ENCODE measurements at places on chromosomes 12 and 14.

GRCh38 chr14:76280221-76280620 is 95.7 kb upstream of the ESRRB start:
- DNase-seq, result no peak

- DNase-seq, result no peak
Measured at GRCh38 chr14:104821971-104822608, 21.2 kb downstream of the ZBTB42 start.

DNA sequence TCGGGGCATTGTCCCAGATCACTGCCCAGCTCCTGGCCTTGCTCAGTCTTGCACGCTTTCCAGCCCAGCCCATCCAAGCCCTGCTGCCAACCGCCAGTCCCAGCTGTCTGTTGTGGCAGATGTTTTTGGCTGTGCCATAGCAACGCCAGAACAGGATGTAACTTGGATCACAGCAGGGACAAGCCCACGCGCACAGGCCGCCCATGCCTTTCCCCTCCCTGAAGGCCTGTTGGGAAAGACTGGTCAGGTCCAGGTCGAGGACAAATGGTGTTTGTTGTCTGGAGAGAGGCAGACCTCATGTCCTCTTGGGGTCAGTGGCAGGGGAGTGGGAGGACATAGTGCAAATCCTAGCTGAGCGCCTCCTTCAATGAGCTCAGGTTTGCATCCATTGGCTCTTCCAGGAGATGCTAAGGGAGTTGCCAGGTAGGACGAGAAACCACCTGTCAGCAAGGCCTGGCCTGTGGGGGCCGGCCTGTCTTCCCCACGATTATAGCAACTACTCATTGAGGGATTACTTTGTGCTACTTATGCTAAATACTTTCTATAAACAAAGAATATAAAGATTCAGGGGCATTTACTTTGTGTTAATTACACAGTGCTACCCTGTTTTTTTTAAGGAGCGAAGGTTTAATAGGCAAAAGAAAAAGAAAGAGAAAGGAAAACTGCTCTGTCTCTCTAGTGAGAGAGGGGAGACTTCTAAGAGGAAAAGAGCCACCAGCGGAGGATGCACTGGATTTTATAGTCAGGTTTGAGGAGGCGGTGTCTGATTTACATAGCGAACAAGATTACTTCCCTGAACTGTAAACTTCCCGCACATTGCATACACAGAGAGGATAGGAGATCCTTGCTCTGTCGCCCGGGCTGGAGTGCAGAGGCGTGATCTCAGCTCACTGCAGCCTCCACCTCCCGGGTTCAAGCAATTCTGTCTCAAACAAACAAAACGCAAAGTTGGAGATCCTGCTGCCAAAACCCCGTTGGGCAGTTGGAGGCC is 42.8 kb upstream of the CORO1C start:
- no peak for DNase-seq

- DNase-seq, result no peak
Measured at GRCh38 chr14:36751106-36751505, 89.4 kb downstream of the PAX9 start.

GRCh38 chr12:24845615-24846014 is 103.3 kb downstream of the BCAT1 start:
- no peak for DNase-seq

- DNase-seq, result no peak
Measured at GRCh38 chr12:88247241-88247643, 105.1 kb downstream of the TMTC3 start.

GRCh38 chr14:35331605-35332516 is 39.7 kb downstream of the PSMA6 start:
- DNase-seq, result no peak

GRCh38 chr14:93135399-93135798 is 19.7 kb upstream of the ITPK1 start:
- no peak for DNase-seq

DNA sequence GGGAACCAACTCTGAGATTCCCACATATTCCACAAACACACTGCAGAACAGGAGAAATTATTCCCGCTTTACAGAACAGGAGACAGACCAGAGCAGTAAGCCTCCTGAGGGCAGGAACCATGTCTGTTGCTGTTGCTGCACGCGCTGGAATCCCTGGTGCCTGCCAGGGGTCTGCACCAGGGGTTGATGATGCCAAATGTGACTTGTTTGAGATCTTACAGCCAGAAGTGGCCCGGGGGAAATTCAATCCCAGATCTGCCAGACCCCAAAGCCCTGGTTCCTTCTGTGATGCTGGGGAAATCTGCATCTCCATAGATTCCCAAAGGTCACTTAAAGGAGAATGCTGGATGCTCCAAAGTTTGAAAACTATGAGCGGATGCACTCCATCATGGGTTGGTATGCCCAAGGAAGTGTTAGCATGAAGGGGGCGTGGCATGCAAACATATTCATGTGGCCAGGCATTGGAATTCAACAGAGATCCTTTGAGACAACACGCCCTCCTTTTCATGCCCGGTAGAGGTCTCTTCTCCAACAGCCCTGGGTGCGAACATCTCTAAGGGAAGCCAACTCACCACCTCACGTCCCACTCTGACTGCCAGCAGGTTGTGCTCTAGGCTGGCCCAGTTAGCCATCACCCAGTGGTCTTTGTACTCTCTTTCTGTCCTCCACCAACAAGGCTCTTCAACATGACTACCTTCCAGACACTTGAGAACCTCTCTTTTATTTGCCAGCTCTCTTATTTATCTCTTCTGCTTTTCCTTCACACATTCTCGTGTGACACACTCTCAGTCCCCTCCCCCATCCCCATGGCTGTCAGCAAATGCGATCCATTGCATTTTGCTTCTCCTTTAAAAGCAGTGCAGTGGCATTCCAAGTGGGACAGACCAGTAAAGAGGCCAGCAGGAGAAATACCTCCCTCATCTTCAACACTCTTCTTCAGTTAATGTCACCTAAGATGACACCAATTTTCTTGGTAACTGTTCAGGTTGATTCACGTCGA is 131.3 kb downstream of the ZFP36L1 start:
- no peak for DNase-seq

DNA sequence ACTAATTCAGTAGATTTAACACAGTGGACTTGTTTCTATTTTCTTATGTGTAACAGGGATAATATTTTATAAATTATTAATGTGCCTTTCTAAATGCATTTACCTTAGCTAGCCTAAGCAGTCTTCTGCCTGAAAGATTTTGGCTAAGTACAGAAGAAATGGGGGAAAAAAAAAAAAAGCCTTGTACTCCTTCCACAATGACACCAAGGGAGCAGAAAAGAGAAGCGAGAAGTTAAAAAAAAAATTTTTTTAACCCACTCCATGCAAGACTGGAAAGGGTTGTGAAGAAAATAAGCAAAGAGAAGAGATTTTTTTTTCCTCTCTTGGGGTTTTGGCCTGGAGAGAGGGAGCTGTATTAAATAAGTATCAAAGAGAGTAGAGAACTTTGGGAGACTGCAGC is 28.7 kb downstream of the NELL2 start:
- no peak for DNase-seq

GRCh38 chr12:58924652-58925051 is 4.3 kb upstream of the LRIG3 start:
- no peak for DNase-seq

GRCh38 chr12:78143717-78144116 is 313.0 kb downstream of the NAV3 start:
- no peak for DNase-seq

DNA sequence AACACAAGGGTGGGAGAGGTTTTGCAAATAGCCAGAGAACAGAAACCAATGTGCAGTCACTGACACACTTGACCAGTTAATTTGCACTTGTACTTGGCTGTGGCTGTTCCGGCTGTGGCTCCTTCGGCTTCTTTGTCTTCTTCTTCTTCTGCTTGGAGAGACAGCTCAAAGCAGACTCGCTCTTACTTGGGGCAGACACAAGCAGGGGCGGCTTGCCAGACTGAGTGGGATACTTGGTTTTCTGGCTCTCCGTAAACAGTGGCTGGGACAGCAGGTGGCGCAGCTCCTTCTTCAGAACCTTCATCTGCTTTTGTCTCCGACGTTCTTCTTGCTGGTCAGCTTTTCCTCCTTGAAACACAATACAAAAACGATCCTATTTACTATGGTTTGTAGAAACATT is 25.0 kb downstream of the OTUB2 start:
- no peak for DNase-seq

- DNase-seq, result no peak
Measured at GRCh38 chr12:84919271-84919670, 6.7 kb upstream of the SLC6A15 start.

DNA sequence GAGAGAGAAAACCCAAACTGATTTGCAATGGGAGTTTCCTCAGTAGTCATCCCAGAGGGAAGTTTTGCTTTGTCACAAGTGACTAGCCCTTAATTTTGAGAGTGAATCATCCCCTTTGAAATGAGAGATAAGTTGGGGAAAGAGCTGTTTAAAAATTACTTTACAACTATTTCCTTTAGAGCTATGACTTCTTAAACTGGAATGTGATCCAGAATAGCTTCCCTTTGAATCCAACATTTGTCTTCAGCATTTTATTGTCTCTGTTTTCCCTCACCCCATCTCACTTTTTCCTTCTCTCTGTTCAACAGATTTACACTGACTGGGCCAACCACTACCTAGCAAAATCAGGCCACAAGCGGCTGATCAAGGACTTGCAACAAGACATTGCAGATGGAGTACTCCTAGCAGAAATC is 109.3 kb downstream of the NAV3 start:
- no peak for DNase-seq

DNA sequence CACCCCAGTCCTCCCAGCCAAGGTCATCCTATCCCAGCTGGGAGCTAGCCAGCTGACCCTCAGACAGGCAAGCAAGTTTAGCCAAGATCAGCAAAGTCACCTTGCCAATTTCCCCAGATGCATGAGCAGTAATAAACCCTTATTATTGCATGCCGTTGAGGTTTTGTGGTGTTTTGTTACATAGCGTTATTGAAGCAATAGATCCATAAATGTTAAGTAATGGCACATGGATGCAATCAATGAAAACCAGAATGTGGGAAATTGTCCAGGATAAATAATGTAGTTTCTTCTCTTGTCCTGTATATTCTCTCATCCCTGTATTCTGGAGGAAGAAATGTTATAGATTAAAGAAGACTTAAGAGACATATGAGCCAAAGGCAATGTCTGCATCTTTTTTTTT is 18.0 kb upstream of the TMEM260 start:
- DNase-seq, result no peak

DNA sequence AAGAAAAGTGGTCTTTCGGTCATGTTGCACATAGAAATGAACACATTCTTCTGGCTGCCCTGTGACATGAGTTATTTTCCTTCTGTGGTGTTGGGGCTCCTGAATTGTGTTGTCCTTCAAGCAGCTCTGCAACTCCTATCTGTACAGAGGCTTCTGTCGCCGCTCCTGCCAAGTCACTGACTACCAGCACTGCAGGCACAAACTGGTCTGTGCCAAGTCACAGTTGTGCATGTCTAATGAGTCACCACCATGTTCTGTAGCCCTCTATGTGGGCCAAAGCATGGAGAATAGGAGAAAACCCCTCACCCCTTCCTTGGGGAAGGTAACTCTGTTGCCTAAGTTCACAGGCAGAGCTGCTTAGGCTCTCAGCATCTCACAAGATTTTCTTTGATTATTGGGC is 283.3 kb downstream of the RPL10L start:
- DNase-seq, result no peak

DNA sequence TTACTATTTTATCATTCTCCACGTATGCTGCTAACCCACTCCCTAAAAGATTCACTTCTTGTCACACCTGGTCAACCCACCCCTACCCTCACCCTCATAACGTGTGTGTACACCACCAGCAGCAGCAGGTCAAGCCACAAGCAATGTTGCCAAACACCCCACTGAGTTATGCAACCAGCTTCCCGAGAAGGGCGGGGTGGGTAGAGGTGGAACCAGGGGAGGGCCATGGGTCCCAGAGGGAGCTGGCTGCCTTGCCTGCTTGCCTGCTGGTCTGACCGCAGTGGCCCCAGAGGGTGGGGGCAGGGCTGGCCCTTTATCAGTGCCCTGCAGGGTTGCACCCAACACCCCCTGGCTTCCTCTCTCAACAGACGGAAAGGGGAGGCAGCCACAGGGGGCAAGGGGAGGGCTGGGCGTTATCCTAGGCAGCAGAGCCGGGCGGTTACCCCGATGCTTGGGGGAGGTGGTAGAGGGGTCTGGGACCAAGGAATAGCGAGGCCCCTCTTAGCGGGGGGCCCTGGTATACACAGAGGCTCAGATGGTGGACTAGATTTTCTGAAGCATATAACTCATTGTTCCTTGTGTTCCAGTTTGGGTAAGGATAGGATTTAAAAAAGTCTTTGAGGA is 3.5 kb upstream of the NFE2 start:
- no peak for DNase-seq

DNA sequence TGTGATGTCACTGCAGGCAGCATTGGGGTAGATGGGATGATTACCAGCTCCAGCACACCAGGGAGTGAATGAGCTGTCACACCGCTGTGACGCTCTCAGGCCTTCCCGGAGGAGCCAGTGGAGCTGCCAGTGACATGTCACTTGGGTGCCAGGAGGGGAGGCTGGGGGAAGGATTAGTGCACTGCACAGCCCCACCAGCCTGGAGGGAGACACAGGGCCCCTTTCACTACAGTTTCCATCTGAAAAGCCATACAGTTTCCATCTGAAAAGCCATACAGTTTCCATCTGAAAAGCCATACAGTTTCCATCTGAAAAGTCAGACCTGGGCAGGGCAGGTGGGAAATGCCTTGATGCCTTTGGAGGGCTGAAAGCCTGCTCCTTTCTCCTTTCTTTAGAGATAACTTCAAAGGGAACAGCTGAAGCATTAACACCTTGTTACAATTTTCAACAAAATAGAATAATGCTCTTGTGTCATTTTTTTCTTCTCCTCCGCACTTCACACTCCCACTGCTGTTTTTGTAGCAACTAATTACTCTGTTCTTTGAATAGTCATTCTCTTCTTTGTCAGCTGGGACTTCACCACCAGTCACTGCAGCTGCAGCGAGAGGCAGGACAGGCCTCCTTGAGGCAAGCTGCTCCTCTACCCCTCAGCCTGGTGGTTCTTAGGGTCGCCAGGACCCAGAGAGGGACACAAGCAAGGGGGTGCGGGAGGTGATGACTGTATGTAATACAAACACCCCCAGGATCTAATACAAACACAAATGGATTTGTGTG is 256.9 kb upstream of the RGS6 start:
- DNase-seq, result no peak

DNA sequence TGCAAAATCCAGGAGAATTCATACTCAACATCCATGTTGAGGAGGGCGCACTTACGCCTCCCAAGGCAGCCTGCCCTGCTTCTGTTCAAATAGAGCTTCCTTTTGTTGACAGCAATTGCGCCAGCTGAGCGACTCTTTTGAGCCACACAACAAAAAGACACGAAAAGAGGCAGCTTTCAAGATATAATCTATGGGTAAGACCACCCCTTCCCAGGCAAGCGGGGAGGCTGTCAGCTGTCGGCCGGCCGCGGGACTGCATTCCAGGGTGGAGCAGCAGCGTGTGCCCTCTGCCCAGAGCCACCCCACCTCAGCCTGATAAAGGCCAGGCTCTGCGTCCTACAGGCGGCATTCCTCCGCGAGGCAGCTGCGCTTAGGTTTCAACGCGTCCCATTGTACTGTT is 15.8 kb upstream of the STAB2 start:
- peak; percentile 75 for DNase-seq

All from neuronal stem cell (in vitro differentiated cells).